Posterior vena cava (tissue), 2 donors: ENCODE measurements at places on chromosomes 5 and 9. TPM values are rescaled to one million over a fixed set of nuclear protein-coding genes. Genes with fewer than 3 reads are reported as not detected.

Gene OR1Q1
- total RNA-seq, result not detected

Gene ADGRD2
- total RNA-seq, result not detected

Gene ARID3C
- total RNA-seq, result not detected

Gene CDO1
- 4.1 TPM for total RNA-seq

Gene WNT8A
- not detected for total RNA-seq

Gene TXNDC8
- not detected for total RNA-seq

Gene PCDHA12
- total RNA-seq, result 0.24 TPM

Gene IRGM
- total RNA-seq, result not detected

Gene RAI14
- 76.1 TPM for total RNA-seq

Gene TRIM41
- 20.4 TPM for total RNA-seq

Gene AFAP1L1
- total RNA-seq, result 30.3 TPM

Gene IL9
- total RNA-seq, result not detected

Gene CMBL
- total RNA-seq, result 20.4 TPM

Gene RGS7BP
- 11.7 TPM for total RNA-seq

Gene HSD17B3
- 0.86 TPM for total RNA-seq
